ENCODE measurements at places on chromosomes 1 and 21.
A peak's percentile ranks its signal among the peaks of the same experiment; 100 is the strongest.

GRCh38 chr1:204791453-204792353 is 79.0 kb upstream of the NFASC start:
- DNase-seq: peak; percentile 41

DNA sequence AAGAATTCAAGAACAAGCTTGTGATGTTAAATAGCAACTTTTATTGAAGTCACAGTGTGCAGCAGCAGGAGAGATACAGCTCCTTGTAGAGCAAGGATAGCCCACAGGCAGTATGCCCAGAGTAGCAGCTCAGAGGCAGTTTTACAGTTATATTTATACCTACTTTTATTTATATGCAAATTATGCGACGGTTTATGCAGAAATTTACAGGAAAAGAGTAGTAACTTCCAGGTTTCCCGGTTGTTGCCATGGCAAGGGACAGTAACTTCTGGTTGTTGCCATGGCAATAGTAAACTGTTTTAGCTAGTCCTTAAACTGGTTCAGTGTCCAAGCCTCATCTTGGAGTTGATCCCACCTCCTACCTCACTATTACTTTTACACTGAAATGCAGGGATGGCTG is 344.6 kb upstream of the LYPLAL1 start:
- DNase-seq: no peak

GRCh38 chr1:217135569-217135915 is 412.3 kb upstream of the ESRRG start:
- DNase-seq: no peak

GRCh38 chr1:207937204-207937603 is 26.3 kb upstream of the CD34 start:
- DNase-seq: no peak

DNA sequence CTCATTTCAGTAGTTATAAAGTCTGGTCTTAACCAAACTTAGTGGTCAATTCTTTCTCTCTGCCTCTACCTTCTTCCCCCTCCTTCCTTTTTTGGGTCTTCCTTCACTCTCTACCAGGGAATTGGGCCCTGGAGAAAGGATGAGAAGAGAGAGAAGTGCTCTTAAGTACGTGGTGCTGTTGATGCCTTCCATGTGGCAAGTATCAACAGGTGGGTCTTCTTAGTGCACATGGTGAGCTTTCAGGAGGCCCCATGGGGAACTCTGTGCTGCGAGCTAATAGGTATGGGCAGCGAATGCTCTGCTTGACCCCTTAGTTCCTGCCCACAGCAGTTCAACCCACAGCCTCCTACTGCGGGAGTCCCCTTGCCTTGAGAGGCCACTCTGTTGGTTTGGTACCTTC is 39.4 kb upstream of the LMX1A start:
- no peak for DNase-seq

DNA sequence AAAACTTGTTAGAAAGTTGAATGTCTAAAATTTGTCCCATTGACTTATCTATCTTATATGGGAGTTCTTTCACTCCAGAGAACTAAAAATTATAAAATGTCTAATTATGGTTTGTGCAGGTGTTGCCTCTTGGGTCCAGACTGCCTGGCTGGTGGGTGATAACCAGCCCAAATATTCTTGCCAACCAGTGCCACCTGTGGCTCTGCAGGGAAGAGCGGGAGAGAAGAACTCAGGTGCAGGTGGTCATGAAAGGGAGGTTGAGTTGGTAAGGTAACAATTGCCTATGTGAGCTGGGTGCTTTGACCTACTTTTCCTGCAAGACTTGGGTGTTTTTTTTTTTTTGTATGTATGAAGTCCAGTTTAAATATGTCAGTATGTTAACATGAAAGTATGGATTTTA is 10.2 kb downstream of the RPS6KC1 start:
- DNase-seq: no peak
